Hematopoietic multipotent progenitor cell treated with erythropoietin and hydrocortisone succinate and interleukin-3 and kit ligand, for 17 days (in vitro differentiated cells): ENCODE measurements at places on chromosomes 6 and 20.

DNA sequence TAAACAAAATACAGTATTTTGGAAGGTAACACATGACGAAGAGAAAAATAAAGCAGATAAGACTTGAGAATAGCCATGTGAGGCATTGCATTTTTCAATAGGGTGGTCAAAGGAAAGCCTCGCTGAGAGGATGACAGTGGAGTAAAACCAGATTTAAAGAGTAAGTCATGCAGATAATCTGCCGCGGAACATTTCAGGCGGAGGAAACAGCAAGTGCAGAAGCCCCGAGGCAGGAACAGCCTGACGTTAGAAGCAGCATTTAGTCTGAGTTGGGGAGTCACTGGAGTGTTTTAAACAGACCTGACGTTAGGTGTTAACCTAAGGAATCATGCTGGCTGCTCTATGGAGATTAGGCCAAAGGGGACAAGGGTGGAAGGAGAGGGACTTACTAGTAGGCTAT lies 65.0 kb upstream of the VSTM2L start:
- no peak for DNase-seq

GRCh38 chr20:64119681-64120341 lies 12.4 kb upstream of the NPBWR2 start:
- no peak for DNase-seq

GRCh38 chr6:25749837-25750236 lies 4.7 kb upstream of the SLC17A4 start:
- no peak for DNase-seq

DNA sequence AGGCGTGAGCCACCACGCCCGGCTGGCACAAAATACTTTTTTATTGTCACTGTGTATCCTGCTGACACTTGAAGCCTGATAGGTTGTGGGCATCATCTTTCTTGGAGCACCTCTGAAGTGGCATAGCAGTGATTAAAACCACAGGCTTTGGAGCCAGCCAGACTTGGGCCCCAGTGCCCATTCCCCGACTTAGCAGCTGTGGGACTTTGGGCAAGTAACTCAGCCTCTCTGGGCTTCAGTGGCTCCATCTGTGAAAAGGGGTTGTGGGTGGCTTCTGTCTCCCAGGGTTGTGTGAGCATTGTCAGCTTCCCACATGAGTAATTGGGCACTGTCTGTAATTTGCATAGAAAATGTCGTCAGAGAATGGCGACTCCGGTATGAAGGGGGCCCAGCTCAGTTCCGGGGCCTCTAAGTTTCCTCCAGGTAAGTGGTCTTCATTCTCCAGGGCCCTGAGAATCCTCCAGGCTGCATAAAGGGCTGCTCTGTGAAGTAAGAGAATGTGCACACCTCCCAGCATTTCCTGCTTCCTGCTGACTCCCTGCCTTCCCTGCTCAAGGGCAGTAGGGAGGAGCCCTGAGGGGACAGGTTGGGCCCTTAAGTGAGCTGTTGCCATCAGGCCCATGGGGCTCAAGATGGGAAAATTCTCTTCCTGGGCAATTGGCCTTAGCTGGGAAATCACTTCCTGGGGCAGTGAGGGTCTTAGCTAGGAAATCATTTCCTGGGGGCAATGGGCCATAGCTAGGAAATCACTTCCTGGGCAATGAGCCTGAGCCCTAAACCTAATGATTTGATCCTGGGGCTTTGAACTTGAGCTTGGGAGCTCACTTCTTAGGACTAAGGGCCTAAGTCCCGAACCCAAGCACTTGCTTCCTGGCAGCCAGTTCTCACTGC lies 27.2 kb downstream of the ARHGAP40 start:
- DNase-seq: no peak

- no peak for DNase-seq
These were observed 180.6 kb upstream of the STXBP5 start for GRCh38 chr6:147023581-147023980.

DNA sequence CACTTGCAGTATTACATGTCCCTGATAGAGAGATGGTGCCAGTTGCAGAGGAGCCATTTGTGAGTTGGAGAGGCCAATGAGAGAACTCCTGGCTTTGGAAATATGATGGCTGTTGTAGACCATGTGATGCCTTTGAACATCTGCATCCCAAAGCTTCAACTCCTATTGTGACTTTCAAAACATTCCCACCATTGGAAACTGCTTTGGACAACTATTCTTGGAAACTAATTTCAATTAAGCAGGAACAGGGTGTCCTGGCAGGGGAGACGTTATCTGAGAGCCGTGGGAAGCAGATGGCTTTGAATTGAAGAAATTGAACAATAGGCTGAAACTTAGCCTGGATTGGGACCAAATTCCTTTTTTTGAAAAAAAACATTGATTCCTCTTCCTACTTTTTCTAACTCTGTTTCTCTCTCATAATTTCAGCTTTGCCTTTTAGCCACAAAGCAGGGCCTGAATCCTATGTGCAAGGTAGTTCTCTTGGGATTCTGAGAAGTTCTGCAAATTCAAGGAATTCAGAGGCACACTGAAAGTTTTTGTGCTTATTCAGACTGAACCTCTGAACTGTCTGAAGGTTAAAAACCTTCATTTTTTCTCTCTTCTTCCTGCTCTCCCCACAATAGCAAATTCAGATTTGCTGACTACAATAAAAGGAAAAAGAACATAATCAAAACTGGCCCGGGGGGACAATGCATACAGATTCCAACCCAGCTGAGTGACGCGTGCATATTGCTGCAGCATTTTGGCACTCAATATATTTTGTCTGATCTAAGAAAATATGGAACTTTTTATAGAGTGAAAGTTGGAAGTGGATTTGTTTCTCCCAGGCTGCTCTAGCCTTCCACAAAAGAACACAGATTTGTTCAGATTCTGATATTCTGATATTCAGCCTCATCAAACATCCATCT lies 720.4 kb upstream of the CHD6 start:
- no peak for DNase-seq

DNA sequence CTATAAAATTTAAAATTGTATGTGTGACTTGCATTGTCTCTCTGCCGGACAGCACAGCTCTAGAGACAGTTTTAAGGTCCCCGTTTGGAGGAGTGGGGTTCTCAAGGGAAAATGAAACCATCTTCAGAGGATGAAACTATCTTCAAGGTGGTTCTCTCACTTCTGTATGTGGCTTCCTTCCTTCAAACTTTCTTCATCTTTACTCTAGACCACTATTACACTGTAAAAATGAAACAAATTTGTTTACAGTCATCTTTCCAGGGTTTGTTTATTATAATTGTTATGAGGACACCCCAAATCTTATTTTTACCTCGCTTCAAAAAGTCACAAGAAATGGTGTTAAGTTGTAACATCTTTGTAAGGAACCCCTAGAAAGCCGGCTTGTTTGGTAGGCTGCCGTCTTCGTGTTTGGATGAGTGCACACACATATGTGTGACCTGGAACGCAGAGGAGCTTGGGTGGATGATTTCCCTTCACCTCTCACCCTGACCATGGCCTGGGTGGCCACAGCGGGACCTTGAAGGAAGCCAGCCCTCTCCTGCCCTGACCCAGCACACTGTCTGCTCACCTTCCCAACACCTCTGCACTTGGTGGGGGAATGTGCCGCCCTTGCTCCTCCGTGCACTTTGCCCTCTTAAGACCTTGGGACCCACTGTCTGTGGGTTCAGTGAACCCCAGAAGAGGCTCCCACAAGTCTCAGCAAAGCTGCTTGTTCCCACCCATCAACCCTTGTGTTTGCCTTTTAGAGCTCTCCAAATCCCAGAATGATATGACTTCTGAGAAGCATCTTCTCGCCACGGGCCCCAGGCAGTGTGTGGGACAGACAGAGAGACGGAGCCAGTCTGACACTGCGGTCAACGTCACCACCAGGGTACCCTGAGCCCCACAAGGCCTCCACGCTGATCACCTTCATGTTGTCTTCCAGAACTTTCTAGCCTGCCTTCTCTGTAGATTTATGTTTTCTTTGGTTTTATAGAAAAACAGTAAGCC lies 67.8 kb downstream of the SYTL3 start:
- DNase-seq: no peak

DNA sequence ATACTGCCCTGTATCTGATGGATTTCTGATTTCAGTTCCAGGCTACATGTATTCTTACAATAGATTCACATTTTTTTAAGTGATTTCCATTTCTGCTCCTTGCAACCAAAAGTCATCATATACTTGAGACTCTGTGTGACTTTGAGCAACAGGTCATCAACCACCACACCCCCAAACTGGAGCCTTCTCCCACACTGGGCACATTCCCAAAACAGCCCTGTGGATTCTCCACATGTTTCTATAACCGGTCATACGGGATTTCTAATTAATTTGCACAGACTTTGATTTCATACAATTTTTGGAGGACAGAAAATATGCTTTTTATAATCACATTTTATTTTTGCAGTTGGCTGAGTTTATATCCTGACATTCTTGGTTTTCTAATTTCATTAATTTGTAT lies 317.2 kb upstream of the ID4 start:
- no peak for DNase-seq

DNA sequence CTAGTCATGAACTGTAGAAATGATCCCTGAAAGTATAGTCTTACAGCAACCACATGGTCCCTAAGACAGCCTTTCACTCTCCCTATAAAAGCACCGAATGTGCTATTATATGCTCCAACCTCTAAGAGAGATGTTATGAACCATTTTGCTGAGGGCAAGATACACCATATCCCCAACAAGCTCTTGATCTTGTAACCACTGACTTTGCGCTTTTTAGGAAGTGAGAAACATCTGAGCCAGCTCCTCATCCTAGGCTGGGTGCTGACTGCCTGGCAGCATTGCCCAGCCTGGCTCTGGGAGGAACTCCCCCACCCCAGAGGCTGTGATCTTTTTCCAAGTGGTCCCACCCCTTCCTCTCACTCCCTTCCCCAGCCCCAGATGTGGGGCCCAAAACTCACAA lies 3.1 kb upstream of the EMILIN3 start:
- no peak for DNase-seq

DNA sequence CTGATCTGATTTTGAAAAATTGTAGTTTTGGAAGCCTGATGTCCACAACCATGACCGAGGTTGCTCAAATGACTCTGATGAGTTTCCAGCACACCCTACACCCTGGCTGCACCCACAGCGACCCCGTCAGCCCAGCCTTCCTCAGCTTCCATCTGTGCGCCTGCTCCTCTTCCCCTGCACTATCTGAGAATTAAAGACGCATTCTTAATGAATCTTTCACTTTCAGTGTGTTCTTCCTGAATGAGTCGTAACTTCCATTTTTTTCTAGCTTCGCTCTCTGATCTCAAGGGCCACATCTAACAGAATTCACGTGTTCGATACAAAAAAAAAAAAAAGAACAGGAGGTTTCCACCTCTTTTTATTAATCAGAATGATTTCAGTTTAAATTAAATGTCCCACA lies 21.3 kb upstream of the RREB1 start:
- peak; percentile 28 for DNase-seq

DNA sequence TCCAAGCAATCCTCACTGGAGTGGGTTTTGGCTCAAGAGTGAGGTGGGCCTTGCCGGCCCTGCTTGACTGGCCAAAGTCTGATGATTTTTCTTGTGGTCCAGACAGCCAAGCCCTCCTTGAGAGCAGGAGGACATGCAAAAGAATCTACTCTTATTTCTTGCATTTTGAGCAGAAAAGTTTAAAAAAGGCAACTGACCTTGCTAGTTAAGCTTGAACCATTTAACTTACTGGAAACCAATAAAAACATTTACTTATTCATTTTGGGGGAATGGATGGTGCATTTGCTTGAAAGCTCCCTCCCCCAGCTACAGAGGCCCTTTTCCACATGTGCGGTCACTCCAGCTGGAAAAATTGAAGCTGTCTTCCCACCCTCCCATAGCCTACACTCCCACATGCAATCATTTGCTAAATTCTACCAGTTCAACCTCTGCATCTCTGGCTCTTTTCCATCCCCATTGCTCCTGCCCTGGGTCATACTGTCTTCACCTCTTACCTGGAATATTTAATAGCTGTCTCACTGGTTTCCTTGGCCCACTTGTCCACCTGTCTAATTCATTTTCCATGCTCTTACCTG lies 527.9 kb downstream of the DHX35 start:
- no peak for DNase-seq

DNA sequence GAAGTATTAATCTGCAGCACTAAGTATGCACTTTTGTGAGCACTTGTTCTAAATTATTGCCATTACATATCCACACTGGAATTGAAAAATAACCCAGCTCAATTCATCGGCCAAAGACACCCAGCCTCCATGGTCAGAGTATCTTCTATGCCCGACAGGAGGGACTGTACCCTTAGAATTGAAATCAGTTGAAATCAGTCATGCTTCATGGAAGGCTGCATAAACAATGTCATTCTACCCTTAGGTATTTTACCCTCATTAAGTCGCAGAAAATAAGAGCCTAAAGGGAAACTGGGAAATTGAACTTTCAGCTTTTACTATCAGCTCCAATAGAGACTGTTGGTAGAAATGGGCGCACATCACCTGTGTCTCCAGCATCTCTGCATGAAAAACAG lies 2.9 kb upstream of the RAMACL start:
- no peak for DNase-seq

DNA sequence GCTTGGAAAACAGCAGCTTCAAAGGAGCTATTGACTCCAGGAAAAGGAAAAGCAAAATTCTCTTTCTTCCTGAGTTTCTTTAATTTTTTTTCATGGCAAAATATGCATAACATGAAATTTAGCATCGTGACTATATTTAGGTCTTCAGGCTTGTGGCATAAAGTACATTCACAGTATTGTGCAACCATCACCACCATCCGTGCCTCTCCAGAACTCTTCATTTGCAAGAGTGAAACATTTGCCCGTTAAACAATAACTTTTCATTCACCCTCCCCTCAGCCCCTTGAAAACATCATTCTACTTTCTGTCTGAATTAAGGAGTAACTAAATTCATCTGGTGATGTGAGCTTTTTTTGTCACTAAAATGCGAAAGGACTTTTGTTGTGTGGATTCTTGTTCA lies 251.7 kb downstream of the PHACTR1 start:
- DNase-seq: no peak

- DNase-seq: no peak
These were observed 130.2 kb upstream of the AKIRIN2 start for GRCh38 chr6:87832025-87832825.

DNA sequence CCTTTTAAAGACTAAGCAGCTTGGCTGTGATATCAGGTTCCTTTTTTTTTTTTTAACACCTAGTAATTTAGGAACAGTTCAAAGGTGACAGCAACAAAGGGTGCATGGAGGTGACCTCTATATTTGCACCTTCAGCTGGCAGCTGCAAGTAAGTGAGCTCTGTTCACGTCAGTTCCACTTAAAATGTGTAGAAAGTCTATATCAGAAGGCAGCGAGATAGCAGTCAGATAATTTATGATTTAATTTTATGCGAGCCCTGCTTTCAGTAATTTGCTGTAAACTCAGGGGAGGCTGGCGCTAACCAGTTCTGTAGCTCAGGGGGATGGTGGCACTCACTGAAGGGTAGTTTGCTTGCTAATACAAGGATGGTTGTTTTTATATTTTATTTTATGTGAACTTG lies 602.8 kb upstream of the MMS22L start:
- no peak for DNase-seq

GRCh38 chr6:78436335-78436734 lies 431.0 kb upstream of the IRAK1BP1 start:
- DNase-seq: no peak

GRCh38 chr6:33455051-33455450 lies 675 bp downstream of the ZBTB9 start:
- DNase-seq: no peak
